ENCODE measurements at places on chromosomes 6 and 20.

- DNase-seq: no peak
Observed at GRCh38 chr6:93584300-93584699, 164.9 kb upstream of the EPHA7 start.

DNA sequence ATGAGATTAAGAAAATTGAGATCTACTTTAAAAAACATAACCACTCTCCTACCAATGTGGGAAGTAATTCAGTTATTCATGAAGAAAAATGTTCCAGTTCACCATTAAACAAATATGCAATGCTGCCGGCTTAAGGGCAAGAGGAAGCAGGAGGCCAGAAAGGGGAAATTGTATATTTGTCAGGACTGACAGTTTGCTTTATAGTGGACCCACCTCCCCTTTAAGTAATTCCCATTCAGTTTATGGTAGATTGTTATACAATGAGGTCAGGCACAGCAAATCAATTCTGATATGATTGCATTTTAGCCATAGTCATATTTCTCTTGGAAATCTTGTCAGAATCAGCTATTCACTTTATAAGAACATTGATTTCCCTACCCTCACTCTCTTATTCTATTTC, 547.8 kb downstream of the FRK start:
- DNase-seq: no peak

GRCh38 chr6:133595111-133595761, 293.7 kb upstream of the TCF21 start:
- no peak for DNase-seq

- DNase-seq: no peak
Observed at GRCh38 chr20:57759724-57760123, 49.9 kb upstream of the PMEPA1 start.

DNA sequence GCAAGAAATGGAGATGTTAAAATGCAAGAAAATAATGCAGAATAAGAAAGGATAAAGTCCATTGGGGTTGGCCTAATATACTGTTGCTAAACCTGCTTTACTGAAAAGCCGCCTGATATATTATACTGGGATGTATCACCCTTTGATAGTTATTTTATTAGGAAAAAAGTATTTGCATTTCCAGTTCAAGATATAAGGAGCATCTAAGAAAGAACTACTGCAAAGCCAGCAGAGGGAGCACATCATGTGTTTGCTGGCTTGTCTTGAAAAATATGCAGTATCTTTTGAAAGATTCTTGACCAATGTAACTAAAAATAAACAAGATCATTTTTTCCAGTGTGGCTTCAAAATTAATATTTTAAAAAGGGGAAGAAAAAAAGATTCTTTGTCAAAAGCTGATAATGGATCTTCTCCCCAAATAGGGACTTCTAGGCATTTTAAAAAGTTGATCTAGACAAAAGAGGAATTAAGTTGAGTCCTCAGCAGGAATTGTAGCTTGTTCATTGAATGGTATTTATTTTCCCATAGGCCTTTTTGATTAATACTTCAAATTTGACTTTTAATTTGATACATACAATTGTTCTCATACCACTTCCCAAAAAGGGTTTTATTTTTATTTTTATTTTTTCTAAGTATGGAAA, 214.9 kb downstream of the ZFAND3 start:
- DNase-seq: no peak
